Osteoblast (primary cell): ENCODE measurements at places on chromosomes 12 and 14. TPM values are rescaled to one million over a fixed set of nuclear protein-coding genes. Genes with fewer than 3 reads are reported as not detected.

Gene HCAR3
- total RNA-seq, result not detected in 2 replicates

Gene RFC5
- 8.3 and 10.0 TPM in 2 replicates for total RNA-seq

Gene COL2A1
- total RNA-seq, result under 0.01 TPM in 2 replicates

Gene RTL1
- total RNA-seq, result not detected in 2 replicates

Gene ANKS1B
- total RNA-seq, result 2.2 and 2.4 TPM in 2 replicates

Gene BRF1
- total RNA-seq, result 33.6 and 34.4 TPM in 2 replicates

Gene LTBP2
- total RNA-seq, result 493 and 546 TPM in 2 replicates

GRCh38 chr12:8564656-8565055 is 24.0 kb upstream of the CLEC4E start:
- DNase-seq, result no peak

DNA sequence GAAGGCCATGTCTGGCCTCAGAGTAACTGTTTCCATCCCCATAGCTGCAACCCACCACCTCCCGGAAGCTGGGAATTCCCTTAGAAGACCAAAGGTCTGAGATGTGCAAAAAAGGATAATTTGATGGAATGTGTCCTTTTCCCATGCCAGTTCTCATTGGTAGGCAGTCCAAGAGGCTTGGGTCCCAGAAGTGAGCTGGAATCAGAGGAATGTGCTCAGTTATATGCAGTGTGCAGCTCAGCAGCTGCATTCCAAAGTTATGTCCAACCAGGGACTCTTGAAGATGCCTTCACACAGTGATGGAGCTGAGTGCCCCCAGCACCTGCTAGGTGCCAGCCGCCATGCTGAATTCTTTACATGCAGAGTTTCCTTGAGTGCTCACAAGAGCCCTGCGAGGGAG is 583.9 kb upstream of the TBX3 start:
- DNase-seq, result no peak

DNA sequence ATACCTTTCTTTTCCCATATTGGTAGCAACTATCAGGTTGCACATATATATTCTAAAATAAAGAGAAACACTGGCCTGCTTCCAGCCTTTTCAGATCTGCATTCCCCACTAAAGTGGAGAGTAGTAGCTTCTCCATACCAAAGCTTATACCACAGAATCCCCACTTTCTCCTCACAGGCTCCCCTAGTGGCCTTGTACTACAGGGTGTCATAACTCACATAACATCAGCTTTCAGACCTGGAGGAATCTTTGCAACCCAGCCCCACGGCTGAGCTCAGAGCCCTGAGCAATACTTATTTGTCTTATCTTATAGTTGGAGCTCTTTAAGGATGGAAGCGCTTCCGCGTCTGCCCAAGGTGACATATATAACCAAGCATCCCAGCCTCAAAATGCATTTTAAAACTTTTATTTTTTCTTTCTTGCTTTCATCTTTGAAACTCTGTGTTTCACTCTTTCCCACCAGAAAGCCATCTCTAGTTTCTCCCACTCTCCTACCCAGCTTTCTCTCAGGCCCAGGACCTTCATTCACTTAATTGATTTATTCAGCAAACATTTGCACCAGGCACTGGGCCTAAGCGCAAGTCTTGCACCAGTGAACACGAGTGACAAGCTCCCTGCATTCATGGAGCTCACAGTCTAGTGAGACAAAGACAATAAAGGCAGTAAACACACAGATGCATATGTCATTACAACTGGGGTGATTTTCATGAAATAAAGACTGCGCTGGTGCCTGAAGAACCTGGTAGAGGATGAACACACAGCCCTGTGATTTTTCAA is 254.7 kb downstream of the IPO8 start:
- DNase-seq, result no peak

GRCh38 chr12:119593578-119594398 is at the start of gene TMEM233:
Gene TMEM233, plus strand, starts transcription at chr12:119593774. Its CDS starts 75 bp downstream, at chr12:119593849.
- peak; percentile 45 for DNase-seq

DNA sequence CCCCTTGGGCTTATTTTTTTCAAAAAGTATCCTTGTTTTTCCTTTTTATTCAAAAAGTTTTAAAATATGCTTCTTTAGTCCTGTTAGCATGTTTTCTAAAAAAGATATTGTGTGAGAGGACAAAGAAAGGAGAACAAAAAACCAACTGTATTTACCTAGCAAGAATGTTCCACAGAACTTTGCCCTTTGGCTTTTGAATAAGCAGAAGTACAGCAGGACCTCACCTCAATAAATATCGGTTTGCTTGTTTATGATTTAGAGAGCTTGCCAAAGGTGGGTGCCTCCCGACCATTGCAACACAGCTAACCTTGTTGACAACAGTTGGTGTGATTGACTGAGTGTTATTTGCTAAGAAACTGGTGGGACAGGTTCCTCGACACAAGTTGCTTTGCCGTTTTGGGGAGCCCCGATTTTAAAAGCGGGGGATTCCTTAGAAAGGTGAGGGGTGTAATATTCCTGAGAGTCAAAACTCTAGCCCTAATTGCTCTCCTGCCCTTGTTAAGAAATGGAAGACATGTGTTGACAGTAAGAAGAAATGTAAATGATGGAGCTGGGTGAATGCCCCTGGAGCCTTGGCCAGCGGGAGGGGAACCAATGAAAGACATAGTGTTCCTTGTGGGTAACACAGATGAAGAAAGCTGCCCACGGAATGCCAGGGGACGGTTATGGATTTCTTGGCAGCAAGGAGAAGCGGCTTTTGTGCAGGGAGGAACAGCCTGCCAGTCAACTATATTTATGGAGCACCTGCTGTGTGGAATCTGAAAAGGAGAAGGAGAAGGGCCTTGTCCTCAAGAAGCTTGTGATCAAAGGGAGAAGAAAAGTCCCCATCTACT is 13.7 kb downstream of the MYBPC1 start:
- no peak for DNase-seq

DNA sequence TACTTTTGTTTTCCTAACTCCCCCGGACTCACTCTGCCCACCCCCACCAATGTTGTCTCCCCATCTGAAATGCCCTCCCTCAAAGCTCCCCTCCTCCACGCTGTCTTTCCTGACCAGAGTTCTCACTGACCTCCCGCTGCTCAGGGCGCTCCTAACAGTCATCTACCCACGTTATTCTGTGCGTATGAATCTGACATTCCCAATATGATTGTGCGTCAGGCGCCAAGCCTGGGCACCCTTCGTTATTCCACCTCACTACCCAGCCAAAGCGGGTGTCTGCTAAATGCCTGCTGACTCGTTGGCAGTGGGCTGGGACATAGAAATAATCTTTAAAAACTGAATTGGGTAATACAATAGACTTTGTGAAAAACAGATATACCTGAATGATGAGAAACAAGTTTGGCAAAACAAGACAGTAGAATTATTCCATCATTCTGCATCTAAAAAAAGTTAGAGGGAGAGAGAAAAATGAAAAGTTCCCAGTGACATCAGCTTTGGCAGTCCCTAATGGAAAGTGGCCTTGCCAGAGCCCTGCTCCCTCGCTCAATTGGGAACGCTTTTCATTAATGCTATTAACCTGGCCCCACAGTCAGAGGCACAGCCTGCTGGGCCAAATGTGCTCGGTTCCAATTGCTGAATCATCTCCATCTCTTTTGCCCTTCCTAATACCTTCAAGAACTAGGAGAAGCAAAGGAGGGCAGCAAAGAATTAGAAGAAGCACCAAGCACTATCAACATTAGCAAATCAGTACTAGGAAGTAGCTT is 74.0 kb upstream of the PLXNC1 start:
- DNase-seq, result peak; percentile 50

- DNase-seq, result peak; percentile 80
These were observed 4.3 kb downstream of the IRF2BPL start for GRCh38 chr14:77024171-77024691.

DNA sequence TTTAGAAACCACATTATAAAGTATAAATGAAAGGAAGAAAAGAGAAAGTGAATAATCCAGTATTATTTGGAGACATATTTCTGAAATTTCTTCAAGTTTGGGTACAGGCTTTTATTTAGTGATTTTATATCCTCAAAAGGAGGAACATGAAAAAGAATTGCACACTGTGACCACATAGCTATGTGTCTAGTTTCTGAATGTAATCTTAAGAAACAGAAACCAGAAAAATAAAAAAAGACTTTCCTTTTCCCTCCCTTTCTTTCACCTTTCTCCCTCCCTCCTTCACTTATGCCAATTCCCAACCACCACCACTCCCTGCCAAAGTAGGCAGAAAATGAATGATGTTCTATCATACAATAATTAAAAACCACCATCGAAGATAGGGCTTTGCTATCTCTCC is 189.6 kb downstream of the PRKD1 start:
- DNase-seq, result no peak

GRCh38 chr14:78450669-78451318 is 280.6 kb downstream of the NRXN3 start:
- no peak for DNase-seq

GRCh38 chr14:100727873-100728240 is 1.2 kb downstream of the DLK1 start:
- DNase-seq, result peak; percentile 66

DNA sequence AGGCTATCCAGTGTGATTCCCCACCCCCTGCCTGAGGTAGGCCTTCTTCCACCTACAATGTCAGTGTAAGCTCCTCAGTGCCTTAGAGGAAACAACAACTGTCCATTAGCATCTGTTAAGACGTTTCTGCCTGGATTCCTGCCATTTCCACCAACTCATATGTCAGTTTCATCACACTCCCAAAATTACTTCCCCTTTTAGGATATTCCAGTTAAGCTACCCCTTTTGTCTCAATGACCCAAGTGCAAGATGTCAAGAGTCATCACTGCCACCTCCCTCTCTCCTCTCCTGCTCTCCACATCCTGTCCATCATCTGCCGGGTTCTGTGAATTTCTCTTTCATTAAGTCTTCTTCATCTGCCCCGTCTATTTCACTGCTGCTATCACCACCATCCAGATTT is 189.4 kb downstream of the DPF3 start:
- DNase-seq, result no peak

GRCh38 chr14:99254328-99255009 is 17.5 kb downstream of the BCL11B start:
- DNase-seq, result no peak

GRCh38 chr12:7175493-7175892 is 14.0 kb upstream of the PEX5 start:
- DNase-seq, result no peak

DNA sequence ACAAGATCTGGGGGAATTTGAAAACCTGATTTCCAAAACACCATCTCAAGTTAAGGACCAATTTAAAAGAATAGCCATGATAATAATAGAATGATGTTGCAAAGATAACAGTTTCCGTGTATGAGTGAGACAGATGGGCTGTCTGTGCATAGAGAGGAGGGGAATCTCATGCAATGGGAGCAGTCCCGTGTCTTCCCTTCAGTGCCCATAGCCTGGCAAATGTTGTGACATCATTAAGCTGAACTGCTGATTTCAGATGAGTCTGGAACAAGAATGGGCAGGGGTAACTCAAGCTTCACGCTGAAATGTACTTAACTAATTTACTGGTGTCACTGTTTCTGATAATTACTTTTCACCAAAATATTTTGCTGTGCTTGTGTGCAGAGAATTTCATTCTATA is 454.0 kb downstream of the FOXG1 start:
- no peak for DNase-seq

- DNase-seq, result no peak
These were observed 70.7 kb downstream of the RASSF9 start for GRCh38 chr12:85765453-85765869.

DNA sequence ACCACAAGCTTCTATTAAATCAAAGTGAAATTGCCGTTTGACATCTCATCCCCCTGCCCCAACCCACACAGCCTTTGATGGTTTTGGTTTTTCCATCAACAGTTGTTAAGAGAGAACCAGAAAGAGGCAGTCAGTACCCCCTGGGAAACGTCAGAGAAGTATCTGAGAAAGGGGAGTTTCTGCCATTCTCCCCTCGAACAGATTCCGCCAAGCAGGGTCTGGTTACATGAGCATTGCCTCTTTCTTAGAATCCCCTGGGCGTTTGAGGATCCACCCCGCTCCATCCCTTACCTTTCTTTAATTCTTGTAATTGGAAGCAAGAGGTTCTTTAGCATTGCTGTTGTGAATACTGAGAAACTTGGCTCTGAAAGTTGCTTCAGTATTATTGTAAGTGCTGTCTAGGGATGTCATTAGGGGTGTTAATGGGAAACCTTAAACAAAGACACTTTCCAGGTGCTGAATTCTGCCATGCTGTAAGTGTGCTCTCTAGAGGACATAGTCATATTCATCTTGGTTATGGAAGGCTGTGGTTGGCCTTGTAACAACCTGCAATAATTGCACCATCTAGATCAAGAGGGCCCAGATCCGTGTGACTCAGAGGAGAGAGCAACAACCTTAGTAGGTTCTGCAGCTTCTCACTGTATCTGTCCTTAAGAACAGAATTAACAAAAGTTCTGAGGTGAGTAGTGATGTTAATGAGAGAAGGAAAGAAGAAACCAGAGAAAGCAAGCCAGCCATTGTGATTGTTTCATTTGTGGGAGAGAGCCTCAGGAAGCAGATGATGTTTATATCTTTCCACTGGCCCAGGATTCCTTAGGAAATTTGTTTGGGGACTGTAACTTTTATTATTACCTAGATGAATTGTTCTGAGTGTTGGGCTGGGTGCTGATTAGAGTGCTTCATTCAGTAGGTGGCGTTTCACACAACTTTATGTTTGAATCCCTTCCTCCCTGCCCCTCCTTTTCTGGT is 9.0 kb downstream of the TMBIM6 start:
- DNase-seq, result peak; percentile 14

GRCh38 chr12:23006413-23006812 is 381.4 kb downstream of the ETNK1 start:
- no peak for DNase-seq

DNA sequence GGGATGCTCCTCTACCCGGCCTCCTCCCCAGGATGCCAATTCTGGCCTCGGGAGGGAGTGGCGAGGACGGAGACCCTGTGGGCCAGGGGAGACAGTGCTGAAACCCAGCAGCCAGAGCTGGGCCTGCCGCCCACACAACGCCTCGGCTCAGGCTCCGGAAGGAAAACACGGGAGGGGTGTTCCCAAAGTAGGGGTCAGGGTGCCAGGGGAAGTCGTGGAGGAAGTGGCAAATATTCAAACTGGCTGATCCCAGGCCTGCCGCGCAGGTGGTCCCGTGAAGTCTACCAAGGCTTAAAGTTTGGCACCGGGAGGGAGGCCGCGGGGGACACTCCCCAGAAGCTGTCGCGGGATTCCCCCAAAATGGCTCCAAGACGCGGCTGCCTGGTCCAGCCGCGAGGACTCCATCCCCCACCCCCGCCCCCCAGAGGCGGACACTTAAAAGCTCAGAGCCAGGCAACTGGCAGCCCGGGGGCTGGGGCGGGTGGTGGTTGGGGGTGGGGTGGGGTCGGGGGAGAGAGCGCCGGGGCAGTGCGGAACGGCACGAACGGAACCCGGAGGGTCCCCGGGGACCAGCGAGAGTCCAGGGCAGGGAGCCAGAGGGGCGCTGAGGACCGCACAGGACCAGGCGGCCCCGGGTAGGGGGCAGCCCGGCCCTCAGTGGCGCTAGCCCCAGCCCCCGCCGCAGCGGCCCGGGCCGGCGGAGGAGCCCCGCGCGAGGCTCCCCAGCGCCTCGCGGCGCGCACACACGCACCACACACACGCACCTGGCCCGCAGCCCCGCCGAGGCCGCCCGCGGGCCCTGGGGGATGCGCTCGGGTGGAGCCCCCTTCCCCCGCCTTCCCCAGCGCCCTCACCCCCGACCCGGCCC is 20.0 kb downstream of the BEGAIN start:
- no peak for DNase-seq

DNA sequence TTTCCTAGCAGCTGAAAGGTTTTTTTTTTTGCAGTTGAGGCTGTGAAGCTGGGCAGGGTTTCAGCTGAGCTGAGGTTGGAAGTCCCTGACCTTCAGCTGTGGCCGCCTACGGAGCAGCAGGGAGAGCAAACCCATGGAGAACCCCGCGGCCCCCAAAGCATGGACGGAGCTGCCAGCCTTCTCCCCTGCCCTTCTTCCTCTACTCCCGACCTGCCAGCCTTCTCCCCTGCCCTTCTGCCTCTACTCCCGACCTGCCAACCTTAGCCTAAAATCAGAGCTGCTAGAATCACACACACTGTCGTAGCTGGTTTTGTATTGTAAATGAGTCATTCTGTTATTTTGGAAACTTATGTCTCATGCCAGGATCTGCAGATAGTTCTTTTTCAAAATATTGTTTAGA is 74.6 kb downstream of the PPP2R5C start:
- peak; percentile 91 for DNase-seq
